CD4-positive, alpha-beta memory T cell (primary cell): ENCODE measurements at places on chromosomes 4 and X. TPM values are rescaled to one million over a fixed set of nuclear protein-coding genes. Genes with fewer than 3 reads are reported as not detected.
A peak's percentile ranks its signal among the peaks of the same experiment; 100 is the strongest.

HSFX1 gene
- 2.8 TPM for total RNA-seq

ETNPPL gene
- not detected for total RNA-seq

- no peaks in the 10 kb centered on the region for H3K36me3 ChIP-seq
- H3K4me1 ChIP-seq = no peaks in the 10 kb centered on the region
- no peaks in the 10 kb centered on the region for H3K27me3 ChIP-seq
- DNase-seq = no peak
Measured at GRCh38 chrX:39481621-39482020, 616.1 kb downstream of the BCOR start.

GRCh38 chr4:6258026-6258360 lies 11.7 kb upstream of the WFS1 start:
- no peaks in the 10 kb centered on the region for H3K36me3 ChIP-seq
- H3K27ac ChIP-seq = no peak overlapping the region
- no peaks in the 10 kb centered on the region for H3K27me3 ChIP-seq
- no peaks in the 10 kb centered on the region for H3K4me1 ChIP-seq
- H3K4me3 ChIP-seq = no peak overlapping the region
- no peak for DNase-seq

DNA sequence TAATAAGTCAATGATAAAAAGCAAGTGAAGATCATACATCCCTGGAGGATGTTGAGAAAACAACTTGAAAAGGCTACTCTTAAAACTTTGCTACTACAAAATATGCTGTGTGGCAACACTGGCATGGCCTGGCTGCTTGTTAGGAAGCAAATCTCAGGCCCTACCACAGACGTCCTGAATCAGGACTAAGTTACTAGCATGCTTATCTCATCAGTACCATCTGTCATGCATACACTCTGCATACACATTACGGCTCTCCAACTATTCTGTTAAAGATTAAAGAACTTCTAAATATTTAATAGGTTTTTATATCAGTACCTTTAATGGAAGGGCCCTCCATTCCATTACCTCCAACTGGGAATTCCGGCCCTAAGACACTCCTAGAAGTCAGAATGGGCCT lies 8.2 kb downstream of the PAPSS1 start:
- H3K27me3 ChIP-seq = no peaks in the 10 kb centered on the region
- H3K4me1 ChIP-seq = no peaks in the 10 kb centered on the region
- H3K4me3 ChIP-seq = no peak overlapping the region
- no peak overlapping the region for H3K27ac ChIP-seq
- DNase-seq = no peak

DNA sequence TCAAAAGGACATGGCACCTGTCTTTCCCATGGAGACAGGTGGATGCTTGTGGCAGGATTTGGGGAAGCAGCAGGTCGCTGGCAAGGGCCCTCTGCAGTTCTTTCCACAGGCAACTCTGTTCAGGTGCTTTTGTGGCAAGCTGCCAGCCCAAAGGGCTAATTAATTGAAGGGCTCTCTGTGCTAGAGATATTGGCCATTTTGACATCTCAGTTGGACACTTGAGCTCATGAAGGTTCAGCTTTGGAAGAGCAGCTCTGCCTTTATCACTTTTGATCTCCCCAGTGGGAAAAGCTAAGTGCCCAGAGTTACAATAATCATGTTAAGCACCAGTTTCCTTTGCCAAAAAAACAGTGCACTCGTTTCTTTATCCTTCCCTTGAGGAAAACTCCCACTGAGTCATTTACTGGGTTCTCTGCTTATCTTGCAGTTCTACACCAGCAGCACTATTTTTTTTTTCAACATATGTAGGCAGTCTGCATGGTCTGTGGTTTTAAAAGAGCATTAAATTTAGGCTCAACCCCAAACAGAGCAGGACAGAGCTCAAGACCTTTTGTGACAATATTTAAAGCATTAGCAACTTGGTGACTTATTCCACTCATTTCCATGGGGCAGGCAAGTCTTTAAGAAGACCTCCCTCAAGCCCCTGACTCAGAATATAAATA lies 336.4 kb upstream of the RASGEF1B start:
- H3K27me3 ChIP-seq = no peaks in the 10 kb centered on the region
- H3K4me3 ChIP-seq = no peak overlapping the region
- H3K27ac ChIP-seq = no peak overlapping the region

GRCh38 chrX:55451141-55451540 lies 786 bp upstream of the MAGEH1 start:
- H3K4me3 ChIP-seq = peak overlapping the region; percentile 70
- H3K27me3 ChIP-seq = no peaks in the 10 kb centered on the region
- no peaks in the 10 kb centered on the region for H3K36me3 ChIP-seq
- H3K27ac ChIP-seq = peak overlapping the region; percentile 85
- DNase-seq = no peak
- H3K4me1 ChIP-seq = peaks cover 7% of the 10 kb centered on the region

- no peaks in the 10 kb centered on the region for H3K27me3 ChIP-seq
- H3K36me3 ChIP-seq = no peaks in the 10 kb centered on the region
- H3K4me1 ChIP-seq = peaks cover 34% of the 10 kb centered on the region
Measured at GRCh38 chr4:152117933-152118507, 357.2 kb upstream of the GATB start.

DNA sequence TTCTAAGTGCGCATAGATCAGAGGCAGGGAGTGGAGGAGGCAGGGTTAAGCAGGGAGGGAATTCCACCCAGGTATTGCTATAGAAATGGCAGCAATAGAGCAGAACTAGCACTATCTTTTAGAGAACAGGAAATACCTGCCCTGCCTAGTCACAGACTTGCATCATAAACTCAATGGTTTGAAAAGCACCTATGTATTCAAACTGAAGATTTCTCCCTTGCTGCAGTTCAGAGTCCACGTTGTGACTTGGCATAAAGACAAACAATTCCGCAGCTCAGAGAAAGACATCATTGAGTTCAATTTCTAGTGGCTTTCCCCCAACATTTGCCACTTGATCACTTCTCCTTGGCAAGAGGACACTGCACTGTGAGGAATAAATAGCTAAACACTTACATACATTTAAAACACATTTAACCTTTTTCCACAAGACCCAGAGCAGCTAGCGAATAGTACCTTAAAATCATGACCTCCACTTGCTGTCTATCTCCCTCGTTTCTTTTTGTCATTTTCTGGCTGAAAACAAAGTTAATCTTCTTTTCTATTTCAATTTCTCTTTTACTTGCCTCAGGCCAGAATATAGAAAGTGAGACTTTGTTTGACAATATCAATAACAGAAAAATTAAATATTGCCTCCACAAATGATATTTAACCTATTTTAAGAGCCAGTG lies 42.4 kb downstream of the SLC7A11 start:
- H3K4me1 ChIP-seq = no peaks in the 10 kb centered on the region
- no peak overlapping the region for H3K4me3 ChIP-seq
- DNase-seq = no peak
- no peak overlapping the region for H3K27ac ChIP-seq
- no peaks in the 10 kb centered on the region for H3K36me3 ChIP-seq

- H3K36me3 ChIP-seq = no peaks in the 10 kb centered on the region
- H3K4me1 ChIP-seq = peaks cover 9% of the 10 kb centered on the region
- no peak overlapping the region for H3K27ac ChIP-seq
- no peak for DNase-seq
- no peak overlapping the region for H3K4me3 ChIP-seq
Measured at GRCh38 chrX:40243755-40244515, 146.2 kb upstream of the BCOR start.

DNA sequence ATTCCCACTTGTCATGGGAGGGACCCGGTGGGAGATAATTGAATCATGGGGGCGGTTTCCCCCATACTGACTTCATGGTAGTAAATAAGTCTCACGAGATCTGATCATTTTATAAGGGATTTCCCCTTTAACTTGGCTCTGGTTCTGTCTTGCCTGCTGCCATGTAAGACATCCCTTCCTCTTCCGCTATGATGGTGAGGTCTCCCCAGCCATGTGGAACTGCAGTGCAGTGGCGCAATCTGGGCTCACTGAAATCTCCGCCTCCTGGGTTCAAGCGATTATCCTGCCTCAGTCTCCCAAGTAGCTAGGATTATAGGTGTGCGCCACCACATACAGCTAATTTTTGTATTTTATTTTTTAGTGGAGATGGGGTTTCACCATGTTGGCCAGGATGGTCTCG lies 2.9 kb downstream of the HPGDS start:
- peaks cover 10% of the 10 kb centered on the region for H3K4me1 ChIP-seq
- no peak overlapping the region for H3K27ac ChIP-seq
- no peaks in the 10 kb centered on the region for H3K36me3 ChIP-seq
- H3K4me3 ChIP-seq = peak overlapping the region; percentile 3
- no peaks in the 10 kb centered on the region for H3K27me3 ChIP-seq
- DNase-seq = peak; percentile 25

- H3K4me3 ChIP-seq = no peak overlapping the region
- no peaks in the 10 kb centered on the region for H3K36me3 ChIP-seq
- H3K27me3 ChIP-seq = no peaks in the 10 kb centered on the region
- DNase-seq = no peak
Measured at GRCh38 chr4:102338405-102338804, 6.9 kb downstream of the SLC39A8 start.

HPF1 gene
- total RNA-seq = 15.0 TPM

CACNA1F gene
- 1.2 TPM for total RNA-seq

DNA sequence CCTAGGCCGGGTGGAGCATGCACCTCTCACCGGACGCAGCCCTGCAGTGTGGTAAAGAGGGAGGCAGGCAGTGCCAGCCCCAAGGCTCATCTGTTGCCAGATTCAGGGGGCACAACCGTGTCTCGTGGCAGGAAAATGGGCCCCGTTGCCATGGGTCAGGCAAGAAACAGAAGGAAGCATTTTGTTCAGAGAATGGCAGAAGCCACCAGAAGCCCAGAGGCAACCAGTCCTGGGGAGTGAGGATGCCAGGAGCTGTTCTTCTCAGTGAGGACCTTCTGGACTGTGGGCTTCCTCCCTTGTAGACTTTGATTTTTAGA lies 12.5 kb upstream of the UVSSA start:
- no peaks in the 10 kb centered on the region for H3K27me3 ChIP-seq
- peaks cover 53% of the 10 kb centered on the region for H3K36me3 ChIP-seq
- DNase-seq = no peak
- peaks cover 33% of the 10 kb centered on the region for H3K4me1 ChIP-seq

DNA sequence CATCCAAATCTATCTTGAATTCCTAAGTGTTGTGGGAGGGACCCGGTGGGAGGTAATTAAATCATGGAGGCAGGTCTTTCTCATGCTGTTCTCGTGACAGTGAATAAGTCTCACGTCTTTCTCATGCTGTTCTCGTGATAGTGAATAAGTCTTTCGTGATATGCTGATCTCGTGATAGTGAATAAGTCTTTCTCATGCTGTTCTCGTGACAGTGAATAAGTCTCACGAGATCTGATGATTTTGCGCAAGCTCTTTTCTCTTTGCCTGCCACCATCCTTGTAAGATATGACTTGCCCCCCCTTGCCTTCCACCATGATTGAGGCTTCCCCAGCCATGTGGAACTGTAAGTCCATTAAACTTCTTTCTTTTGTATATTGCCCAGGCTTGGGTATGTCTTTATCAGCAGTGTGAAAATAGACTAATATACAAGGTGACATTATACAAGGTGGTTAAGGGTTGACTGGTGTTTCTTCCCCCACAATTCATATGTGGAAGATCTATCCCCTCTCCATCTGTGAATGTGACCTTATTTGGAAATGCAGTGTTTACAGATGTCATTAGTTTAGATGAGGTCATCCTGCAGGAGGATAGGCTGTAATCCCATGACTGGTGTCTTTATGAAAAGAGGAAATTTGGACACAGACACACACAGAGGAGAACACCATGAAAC lies 27.6 kb downstream of the ARSD start:
- H3K27ac ChIP-seq = no peak overlapping the region
- no peaks in the 10 kb centered on the region for H3K36me3 ChIP-seq
- no peaks in the 10 kb centered on the region for H3K27me3 ChIP-seq
- no peak for DNase-seq

DNA sequence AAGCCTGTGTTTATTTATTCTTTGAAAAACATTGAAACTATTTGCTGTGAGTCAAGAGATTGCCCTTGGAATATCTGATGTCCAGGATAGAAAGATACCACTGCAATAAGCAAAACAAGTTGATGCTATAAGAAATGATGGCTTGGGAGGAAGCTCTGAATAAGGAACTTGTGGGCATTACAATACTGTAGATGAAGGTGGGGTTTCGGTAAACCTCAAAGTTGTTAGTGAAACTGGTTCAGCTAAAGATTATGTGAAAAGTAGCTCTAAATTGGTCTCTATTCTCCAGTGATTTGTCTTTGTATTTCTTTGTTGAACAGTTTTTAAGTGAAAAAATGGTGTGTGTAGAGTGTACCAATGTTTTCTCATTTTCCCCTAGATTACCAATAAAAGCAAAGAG lies 128.7 kb downstream of the AKAP4 start:
- no peak overlapping the region for H3K27ac ChIP-seq
- no peaks in the 10 kb centered on the region for H3K27me3 ChIP-seq
- DNase-seq = no peak
- no peaks in the 10 kb centered on the region for H3K36me3 ChIP-seq
- no peak overlapping the region for H3K4me3 ChIP-seq

DNA sequence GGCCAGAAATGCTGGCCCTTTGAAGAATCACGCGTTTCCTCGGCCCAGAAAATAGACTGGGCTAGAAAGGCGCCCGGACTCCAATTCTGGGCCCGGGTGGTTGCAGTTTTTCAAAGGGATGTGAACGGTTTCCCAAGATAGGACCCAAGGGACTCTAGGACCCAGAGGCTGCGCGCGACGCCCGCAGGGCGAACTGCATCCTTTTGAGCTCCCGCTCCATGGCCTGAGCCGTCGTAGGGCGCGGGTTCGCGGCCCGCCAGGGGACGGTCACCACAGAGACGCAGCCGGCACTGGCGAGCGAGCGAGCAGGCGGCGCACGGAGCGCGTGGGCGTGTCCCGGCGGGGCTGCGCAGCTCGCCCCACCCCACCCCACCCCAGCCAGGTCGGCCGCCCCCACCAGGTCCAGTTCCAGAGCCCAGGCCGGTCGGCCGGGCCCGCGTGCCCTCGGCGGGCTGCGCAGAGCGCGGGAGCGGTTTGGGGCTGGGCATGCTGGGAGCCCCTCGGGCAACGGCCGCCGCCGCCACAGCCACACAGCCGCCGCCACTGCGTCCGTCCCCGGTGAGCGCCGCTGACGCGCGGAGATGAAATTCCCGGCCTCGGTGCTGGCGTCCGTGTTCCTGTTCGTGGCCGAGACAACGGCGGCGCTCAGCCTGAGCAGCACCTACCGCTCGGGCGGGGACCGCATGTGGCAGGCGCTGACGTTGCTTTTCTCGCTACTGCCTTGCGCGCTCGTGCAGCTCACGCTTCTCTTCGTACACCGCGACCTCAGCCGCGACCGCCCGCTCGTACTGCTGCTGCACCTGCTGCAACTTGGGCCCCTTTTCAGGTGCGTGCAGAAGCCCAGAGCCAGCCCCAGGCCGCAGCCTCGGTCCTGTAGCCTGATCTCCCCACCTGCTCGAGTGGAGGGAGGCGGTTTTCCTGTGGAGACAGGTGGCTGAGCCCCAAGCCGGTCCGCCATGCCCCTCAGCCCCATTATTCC lies at the start of gene XK:
Gene XK, plus strand, starts transcription at position 411 of the 979 bp plus-strand sequence. Its CDS starts 171 bp downstream, at position 582.
- no peak within 1 kb of the TSS for H3K27ac ChIP-seq
- no peaks in the 10 kb centered on the region for H3K36me3 ChIP-seq
- DNase-seq = peak; percentile 23
- no peaks in the 10 kb centered on the region for H3K4me1 ChIP-seq
- no peaks in the 10 kb centered on the region for H3K27me3 ChIP-seq

DNA sequence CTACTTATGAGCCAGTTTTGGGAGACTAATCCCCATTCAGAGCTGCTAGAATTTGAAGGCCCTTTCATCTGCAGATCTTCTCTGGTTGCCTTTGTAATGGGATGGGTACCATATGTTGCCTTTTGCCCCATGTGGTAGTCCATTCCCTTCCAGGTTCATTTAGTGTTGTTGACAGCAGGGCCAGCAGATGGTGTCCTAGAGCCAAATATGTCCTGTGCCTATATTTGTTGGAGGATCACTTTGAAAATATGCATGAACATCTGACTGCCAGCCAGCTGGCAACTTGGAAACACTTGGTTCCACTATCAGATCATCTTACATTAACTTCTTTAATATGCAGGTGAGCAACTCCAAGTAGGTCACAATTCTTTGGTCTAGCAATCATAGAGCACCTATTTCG lies 30.4 kb downstream of the CFAP299 start:
- peak; percentile 69 for DNase-seq
- no peaks in the 10 kb centered on the region for H3K27me3 ChIP-seq
- no peak overlapping the region for H3K4me3 ChIP-seq
- no peaks in the 10 kb centered on the region for H3K36me3 ChIP-seq
- H3K4me1 ChIP-seq = peaks cover 4% of the 10 kb centered on the region
